ENCODE measurements at places on chromosomes 12 and 14. TPM values are rescaled to one million over a fixed set of nuclear protein-coding genes. Genes with fewer than 3 reads are reported as not detected.

Gene ZNF605
- 20.5 TPM for polyA plus RNA-seq

Gene LAG3
- 1.4 TPM for polyA plus RNA-seq

Gene SDSL
- 13.6 TPM for polyA plus RNA-seq

Gene CIDEB
- polyA plus RNA-seq: 25.3 TPM

All from left renal cortex interstitium (tissue), 4 donors.